ENCODE measurements at places on chromosomes 16 and 17.
A peak's percentile ranks its signal among the peaks of the same experiment; 100 is the strongest.

GRCh38 chr17:81556863-81557262 is 4.7 kb upstream of the FAAP100 start:
- DNase-seq = no peak

GRCh38 chr16:22728167-22728836 is 85.7 kb upstream of the HS3ST2 start:
- no peak for DNase-seq

- DNase-seq = no peak
These were observed 5.0 kb downstream of the ARMC7 start for GRCh38 chr17:75114552-75115314.

- DNase-seq = no peak
These were observed 20.0 kb downstream of the HS3ST3B1 start for GRCh38 chr17:14320734-14321475.

- no peak for DNase-seq
These were observed 73.3 kb downstream of the XYLT1 start for GRCh38 chr16:17397499-17397891.

DNA sequence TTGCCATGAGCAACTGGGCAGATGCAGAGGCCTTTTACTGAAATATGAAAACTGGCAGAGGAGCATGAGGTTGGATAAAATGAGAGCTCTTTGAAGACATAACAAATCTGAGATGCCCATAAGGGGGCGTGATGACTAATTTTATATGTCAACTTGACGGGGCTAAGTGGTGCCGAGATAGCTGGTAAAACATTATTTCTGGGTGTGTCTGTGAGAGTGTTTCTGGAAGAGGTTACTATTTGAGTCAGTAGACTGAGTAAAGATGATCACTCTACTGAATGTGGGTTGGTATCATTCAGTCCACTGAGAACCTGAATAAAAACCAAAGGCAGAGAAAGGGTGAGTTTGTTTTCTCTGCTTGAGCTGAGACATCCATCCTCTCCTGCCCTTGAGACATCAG is 454.2 kb downstream of the NPIPA7 start:
- no peak for DNase-seq

DNA sequence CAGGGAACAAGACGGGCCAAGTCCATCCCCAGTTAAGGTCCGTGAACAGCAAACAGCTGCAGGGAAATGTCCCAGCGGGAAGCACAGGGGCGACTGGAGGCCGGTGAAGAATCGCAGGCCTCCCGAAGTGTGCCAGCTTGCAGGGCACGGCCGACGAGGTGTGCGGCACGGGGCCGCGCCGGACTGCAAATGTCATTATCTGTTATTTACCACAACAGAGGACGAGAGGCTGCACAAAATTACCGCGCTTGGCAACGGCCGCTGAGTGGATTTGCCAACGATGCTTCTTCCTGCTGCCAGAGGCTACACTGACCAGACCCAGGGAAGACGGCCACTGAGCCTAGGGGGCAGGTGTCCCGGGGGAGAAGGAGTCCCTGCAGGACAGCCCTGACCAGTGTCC is 53.1 kb downstream of the RPH3AL start:
- DNase-seq = no peak

GRCh38 chr17:63911657-63912100 is 621 bp upstream of the CSHL1 start:
- DNase-seq = no peak

- peak; percentile 15 for DNase-seq
These were observed 35.3 kb upstream of the YPEL2 start for GRCh38 chr17:59296190-59296589.

GRCh38 chr16:86089991-86090390 is 191.0 kb downstream of the IRF8 start:
- no peak for DNase-seq

- no peak for DNase-seq
These were observed 22.4 kb upstream of the HERPUD1 start for GRCh38 chr16:56909527-56909979.

DNA sequence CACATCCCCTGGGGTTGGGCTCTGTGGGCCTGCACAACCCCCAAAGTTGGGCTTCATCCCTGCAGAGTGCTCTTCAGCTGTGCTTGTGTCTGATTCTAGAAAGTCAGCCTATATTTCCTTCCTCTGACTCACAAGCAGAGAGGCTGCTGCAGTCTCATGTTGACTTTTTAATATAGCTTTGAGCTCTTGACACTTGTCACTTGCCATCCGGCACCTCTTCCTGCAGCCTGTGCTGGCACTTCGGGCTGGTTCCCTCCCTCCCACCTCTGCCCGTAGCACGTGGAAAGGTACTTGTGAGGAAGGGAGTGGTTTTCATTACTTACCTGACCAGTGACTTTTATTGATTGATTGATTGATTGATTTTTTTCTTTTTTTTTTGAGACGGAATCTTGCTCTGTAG is 19.0 kb upstream of the JPT2 start:
- no peak for DNase-seq

DNA sequence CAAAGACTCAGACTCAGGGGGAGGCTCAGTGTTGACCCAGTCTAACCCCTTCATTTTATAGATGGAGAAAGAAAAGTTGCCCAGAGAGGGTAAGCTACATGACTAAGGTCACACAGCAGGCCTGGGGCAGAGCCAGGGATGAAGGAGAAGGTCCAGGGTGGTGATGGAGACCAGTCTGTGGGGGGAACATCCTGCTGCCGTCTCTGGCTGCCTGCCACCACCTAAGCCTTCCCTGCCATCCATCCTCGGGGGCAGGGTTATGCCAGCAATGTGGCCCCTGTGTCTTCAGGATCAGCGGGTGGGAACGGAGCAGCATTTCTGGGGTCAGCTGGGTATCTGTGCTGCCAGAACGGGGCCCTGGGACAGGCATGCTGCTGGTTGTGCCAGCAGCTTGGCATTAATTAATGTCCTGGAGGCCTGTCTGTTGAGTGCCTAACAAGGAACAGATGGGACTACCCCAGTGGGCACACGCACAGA is 5.5 kb downstream of the DOK4 start:
- no peak for DNase-seq

DNA sequence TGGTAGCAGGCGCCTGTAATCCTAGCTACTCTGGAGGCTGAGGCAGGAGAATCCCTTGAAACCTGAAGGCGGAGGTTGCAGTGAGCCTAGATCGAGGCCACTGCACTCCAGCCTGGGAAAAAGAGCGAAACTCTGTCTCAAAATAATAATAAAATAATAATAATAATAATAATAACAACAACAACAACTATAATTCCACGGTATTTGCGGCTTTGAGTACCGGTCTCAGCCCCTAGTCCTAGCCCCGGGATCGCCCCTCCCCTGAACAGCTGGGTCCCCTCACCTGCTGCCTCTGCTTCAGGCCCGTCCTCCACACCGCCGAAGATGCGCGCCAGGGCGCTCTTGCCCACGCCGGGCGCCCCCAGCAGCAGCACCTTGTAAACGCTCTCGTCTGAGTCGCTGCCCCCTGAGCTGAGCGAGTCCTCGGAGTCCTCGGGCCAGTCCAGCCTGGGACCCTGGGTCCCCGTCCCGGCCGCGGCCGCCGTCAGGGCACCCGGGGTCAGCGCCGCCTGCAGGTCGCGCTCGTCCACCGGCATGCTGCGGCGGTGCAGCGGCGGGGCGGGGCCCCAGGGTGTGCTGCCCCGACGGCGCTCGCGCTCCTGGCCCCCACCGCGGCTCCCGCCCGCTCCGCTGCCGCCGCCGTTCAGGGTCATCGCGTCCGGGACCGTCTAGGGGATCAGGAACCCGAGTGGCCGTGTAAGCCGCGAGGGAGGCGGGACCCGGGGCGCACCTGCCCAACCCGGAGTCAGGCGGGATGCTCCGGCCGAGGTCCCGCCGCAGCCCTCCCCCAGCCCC is 611 bp downstream of the RRAD start:
- DNase-seq = no peak

DNA sequence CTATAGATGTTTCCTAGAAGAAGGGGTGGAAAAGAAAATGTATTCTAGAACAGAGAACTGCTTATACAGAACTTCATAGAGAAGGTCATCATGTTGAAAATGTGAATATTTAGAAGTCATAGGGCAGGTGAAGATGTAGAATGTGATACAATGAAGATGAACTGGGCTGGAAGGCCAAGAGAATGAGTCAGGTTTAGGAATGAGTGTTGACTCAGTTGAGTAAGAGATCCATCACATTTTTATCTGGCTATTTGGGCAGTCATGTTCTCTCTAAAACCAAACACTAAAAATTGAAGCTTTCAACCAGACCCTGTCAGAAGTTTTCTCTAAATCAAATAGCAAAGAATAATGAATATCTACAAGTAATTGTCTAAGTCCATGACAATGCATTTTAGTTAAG is 660.5 kb downstream of the KCNJ2 start:
- peak; percentile 4 for DNase-seq

- no peak for DNase-seq
These were observed 7.0 kb downstream of the CASKIN1 start for GRCh38 chr16:2189252-2189893.

DNA sequence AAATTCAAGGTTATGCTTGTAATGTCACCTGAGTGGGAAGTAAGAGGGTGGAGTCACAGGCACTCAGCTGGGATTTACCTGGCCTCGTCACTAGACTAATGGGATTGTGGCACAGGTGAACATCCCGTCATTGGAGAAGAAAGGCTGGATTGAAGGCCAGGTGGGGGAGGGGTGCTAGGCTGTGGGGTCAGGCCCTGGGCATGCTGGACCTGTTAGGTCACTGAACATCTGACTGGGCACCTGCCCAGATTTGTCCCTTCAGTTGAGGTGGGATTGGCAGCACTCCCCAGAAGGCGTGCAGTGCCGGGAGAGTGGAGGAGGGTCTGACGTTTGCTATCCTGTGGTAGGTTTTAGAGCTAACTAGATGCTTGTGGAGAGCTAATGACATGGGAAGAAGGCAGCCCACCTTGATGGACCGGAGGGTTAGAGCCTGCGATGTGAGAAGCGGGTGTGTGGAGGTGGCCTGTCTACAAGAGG is 161.5 kb upstream of the ZNF267 start:
- no peak for DNase-seq

- peak; percentile 84 for DNase-seq
These were observed 10.3 kb downstream of the KCTD13 start for GRCh38 chr16:29915590-29916247.

- DNase-seq = no peak
These were observed 100.1 kb upstream of the GRIN2A start for GRCh38 chr16:10282367-10282766.

DNA sequence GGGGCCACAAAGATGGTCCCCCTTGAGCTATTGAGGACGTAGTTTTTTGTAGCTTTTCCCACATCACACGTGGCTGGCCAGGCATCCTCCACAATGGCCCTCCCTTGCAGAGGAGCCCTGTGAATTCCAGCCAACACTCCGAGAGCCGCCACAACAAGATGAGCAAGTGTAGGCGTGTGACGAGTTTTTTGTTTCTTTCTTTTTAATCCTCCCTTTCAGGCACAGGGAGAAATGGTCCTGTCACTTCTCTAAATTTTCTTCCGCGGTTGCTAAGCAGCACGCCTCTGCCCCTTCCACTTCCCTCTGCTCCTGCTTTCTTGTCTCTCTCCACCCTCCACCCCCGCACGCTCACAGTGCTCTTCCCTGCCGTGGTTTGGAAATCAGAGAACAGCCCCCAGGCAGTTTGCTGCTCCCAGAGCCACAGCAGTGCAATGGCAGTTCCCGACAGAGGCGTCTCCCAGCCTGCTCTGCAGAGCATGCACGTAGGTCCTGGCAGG is 68.0 kb upstream of the MRTFB start:
- DNase-seq = peak; percentile 58

DNA sequence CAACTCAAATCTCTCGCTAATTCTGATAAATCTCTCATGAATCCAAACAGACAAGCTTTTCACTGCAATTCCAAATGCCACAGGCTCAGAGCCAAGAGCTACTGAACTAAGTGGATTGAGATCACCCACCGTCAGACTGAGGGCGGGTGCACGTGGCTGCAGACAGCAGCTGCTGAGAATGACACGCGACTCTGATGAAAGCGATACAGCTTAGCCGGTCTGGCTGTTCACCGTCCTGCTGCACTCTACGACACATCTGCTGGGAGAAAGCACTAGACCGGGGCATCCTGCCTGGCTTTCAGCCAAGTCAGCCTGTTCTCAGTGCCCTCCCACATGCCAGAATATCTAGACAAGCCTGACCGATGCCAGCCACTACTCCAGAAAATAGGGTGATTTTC is 42.6 kb downstream of the KLHDC4 start:
- DNase-seq = peak; percentile 96

- DNase-seq = no peak
These were observed 88.4 kb downstream of the RBFOX3 start for GRCh38 chr17:79522414-79522813.

GRCh38 chr17:47728214-47728877 is 4.7 kb upstream of the TBX21 start:
- no peak for DNase-seq

GRCh38 chr16:87628940-87629339 is 26.6 kb downstream of the JPH3 start:
- DNase-seq = peak; percentile 70

Data from iris pigment epithelial cell (primary cell).